ENCODE measurements at places on chromosomes 5 and 9. TPM values are rescaled to one million over a fixed set of nuclear protein-coding genes. Genes with fewer than 3 reads are reported as not detected.
A peak's percentile ranks its signal among the peaks of the same experiment; 100 is the strongest.

DNA sequence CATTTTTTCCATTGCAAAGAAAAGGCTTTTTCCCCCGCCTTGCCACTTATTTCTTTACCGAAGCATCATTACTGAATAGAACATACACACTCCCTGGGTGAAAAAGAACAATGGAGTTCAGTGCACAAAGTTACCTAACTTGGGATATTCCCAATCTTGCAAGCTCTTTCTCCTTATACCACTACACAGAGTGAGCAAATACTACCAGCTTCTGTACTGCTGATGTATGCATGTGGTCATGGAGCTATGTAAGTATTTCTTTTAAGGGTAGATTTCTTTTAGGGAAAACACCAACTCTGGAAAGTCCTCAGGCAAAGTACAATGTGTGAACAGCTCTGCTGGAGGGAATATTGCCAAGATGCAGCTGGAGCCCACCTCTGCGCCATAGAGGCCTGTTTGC, 81.1 kb downstream of the AOPEP start:
- no peak for DNase-seq
- H3K4me3 ChIP-seq, result no peak overlapping the region
- peaks cover 10% of the 10 kb centered on the region for H3K36me3 ChIP-seq
- H3K4me1 ChIP-seq, result peaks cover 74% of the 10 kb centered on the region
- no peak overlapping the region for H3K27ac ChIP-seq
- H3K27me3 ChIP-seq, result no peaks in the 10 kb centered on the region

- H3K27ac ChIP-seq, result no peak overlapping the region
- H3K4me1 ChIP-seq, result peaks cover 43% of the 10 kb centered on the region
- no peak for DNase-seq
- H3K27me3 ChIP-seq, result no peaks in the 10 kb centered on the region
Measured at GRCh38 chr5:96335873-96336272, 97.2 kb downstream of the PCSK1 start.

DNA sequence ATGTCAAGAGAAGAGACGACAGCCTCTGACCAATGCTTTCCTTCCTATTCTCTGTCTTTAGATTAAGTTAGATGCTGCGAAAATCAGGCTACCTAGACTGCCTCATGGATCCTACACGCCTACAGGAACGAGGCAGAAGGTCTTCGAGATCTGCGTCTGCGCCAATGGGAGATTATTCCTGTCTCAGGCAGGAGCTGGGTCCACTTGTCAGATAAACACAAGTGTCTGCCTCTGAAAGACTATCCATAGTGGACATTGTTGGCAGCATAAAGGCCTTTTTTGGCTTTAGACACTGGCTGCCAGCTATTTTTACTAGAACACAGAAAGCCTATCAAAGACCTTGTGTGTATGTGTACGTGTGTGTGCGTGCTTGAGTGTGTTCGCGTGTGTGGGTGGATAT, 90.9 kb upstream of the PPP1R2B start:
- no peak overlapping the region for H3K4me3 ChIP-seq
- H3K4me1 ChIP-seq, result peaks cover 2% of the 10 kb centered on the region
- H3K27ac ChIP-seq, result no peak overlapping the region
- DNase-seq, result no peak
- H3K36me3 ChIP-seq, result no peaks in the 10 kb centered on the region

GRCh38 chr5:151067632-151068432, 13.0 kb downstream of the TNIP1 start:
- H3K4me3 ChIP-seq, result no peak overlapping the region
- H3K27ac ChIP-seq, result peak overlapping the region; percentile 53
- peaks cover 2% of the 10 kb centered on the region for H3K36me3 ChIP-seq
- no peaks in the 10 kb centered on the region for H3K27me3 ChIP-seq

The FAM200C gene
- total RNA-seq, result 4.3 TPM

The PAEP gene
- not detected for total RNA-seq

DNA sequence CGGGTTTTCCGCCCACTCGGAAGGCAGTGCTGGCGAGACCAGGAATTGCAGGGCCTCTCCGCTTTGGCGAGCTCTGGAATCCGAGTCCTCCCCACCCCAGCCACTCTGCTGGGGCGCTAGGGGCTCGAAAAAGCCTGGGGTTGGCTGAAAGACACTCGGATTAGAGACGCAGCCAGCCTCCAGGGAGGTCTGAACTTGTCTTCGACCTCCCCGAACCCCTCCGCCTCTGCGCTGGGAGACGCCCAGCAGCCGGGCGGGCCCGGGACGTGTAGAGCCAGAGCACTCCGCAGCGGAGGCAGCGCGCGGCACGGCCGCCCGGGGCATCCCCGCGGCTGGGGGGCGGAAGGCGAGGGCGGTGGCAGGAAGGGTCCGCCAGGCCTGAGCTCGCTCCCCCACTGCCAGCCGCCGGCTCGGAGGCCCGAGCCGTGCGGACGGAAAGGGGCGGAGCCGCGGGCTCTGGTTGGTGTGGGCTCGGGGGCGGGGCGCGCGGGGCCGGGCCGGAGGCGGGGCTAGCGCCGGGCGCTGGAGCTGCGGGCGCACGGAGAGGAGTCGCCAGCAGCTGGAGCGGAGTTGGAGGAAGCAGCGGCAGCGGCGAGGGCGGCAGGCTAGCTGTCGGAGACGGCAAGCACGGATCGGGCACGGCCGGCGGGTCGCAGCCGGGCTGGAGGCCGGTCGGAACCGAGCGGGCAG, at the start of gene PIK3R1:
Gene PIK3R1, plus strand, starts transcription at position 549 of the 690 bp plus-strand sequence. CDS start 10,920 bp downstream, outside the sequence.
- peak within 1 kb of the TSS; percentile 83 for H3K4me3 ChIP-seq
- H3K36me3 ChIP-seq, result no peaks in the 10 kb centered on the region
- no peaks in the 10 kb centered on the region for H3K27me3 ChIP-seq
- H3K4me1 ChIP-seq, result peaks cover 34% of the 10 kb centered on the region
- peak within 1 kb of the TSS; percentile 94 for H3K27ac ChIP-seq
- DNase-seq, result peak; percentile 99

The ASPN gene
- 129 TPM for total RNA-seq

The PPP2R2B gene
- total RNA-seq, result not detected

DNA sequence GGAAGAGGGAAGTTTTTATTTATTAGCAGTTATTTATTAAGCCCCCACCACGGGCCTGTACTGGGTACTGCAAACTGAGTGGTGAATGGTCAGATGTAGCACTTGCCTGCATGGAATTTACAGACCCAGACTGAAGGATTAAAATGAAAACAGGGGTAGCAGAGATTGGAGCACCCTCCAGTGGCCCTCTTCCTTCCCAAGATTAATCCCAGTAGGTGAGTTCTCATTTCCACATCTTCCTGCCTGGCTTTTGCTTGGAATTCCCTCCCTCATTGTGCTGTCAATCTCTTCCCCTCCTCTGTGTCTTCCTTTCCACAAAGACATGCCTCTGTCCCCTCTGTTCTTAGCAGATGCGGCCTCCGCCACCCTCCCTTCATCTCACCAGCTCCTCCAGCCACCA, 39.2 kb downstream of the MVB12B start:
- no peaks in the 10 kb centered on the region for H3K27me3 ChIP-seq
- peaks cover 3% of the 10 kb centered on the region for H3K4me1 ChIP-seq
- H3K4me3 ChIP-seq, result no peak overlapping the region
- H3K36me3 ChIP-seq, result peaks cover 28% of the 10 kb centered on the region
- H3K27ac ChIP-seq, result no peak overlapping the region

The FCHO2 gene
- total RNA-seq, result 41.5 TPM

The ENHO gene
- total RNA-seq, result 1.0 TPM

The OGN gene
- total RNA-seq, result 3.9 TPM

GRCh38 chr5:36611520-36612274, 5.3 kb downstream of the SLC1A3 start:
- DNase-seq, result no peak
- no peak overlapping the region for H3K4me3 ChIP-seq
- H3K4me1 ChIP-seq, result peaks cover 23% of the 10 kb centered on the region
- H3K27me3 ChIP-seq, result peaks cover 32% of the 10 kb centered on the region
- peaks cover 17% of the 10 kb centered on the region for H3K36me3 ChIP-seq

GRCh38 chr5:113607361-113607760, 93.9 kb downstream of the YTHDC2 start:
- H3K4me3 ChIP-seq, result no peak overlapping the region
- H3K27me3 ChIP-seq, result peaks cover 25% of the 10 kb centered on the region
- H3K4me1 ChIP-seq, result peaks cover 2% of the 10 kb centered on the region
- no peak overlapping the region for H3K27ac ChIP-seq

GRCh38 chr9:125990793-125991220, 243.6 kb downstream of the PBX3 start:
- no peak overlapping the region for H3K27ac ChIP-seq
- H3K27me3 ChIP-seq, result peaks cover 6% of the 10 kb centered on the region
- peaks cover 6% of the 10 kb centered on the region for H3K4me1 ChIP-seq
- peak; percentile 71 for DNase-seq
- no peaks in the 10 kb centered on the region for H3K36me3 ChIP-seq

DNA sequence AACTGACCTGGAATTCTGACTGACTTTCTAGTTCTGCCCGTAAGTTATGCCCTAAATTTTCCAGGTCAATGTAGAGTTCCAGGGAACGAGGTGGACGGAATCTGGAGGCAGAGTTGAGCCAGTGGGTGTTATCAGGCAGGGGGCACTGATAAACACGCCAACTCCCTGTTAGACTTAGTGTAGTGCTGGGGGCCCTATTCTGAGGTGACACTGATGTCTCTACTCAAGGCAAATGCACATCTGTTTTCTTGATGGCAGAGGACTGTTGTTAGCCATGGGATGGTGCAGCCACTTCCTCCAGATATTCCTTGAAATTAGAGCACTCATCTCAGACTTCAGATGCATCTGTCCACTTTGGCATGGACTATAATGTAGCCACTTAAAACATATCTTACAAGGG, 83.5 kb downstream of the C9orf152 start:
- no peaks in the 10 kb centered on the region for H3K36me3 ChIP-seq
- H3K4me3 ChIP-seq, result peak overlapping the region; percentile 10
- peak overlapping the region; percentile 99 for H3K27ac ChIP-seq
- H3K27me3 ChIP-seq, result no peaks in the 10 kb centered on the region

DNA sequence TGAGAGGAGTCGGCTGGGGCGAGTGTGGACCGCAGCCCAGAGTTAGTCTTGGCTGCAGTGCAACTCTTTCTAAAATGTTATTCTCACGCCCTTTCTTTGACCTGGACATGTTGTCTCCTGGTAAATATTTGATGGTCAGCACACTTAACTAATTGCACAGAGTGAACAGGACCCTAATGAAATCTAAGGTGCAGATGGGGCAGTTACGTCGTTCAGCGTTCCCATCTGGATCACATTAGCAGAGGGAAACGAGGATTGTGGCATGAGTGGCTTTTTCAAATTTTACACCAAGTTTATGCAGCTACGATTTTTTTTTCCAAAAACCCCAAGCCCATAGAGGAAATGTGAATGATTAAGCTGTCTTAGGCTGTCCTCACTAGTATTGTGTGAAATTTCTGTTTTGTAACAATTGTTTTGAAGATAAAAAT, 483 bp downstream of the C9orf85 start:
- peak overlapping the region; percentile 98 for H3K27ac ChIP-seq
- no peaks in the 10 kb centered on the region for H3K27me3 ChIP-seq
- H3K4me1 ChIP-seq, result peaks cover 42% of the 10 kb centered on the region
- H3K4me3 ChIP-seq, result peak overlapping the region; percentile 97

DNA sequence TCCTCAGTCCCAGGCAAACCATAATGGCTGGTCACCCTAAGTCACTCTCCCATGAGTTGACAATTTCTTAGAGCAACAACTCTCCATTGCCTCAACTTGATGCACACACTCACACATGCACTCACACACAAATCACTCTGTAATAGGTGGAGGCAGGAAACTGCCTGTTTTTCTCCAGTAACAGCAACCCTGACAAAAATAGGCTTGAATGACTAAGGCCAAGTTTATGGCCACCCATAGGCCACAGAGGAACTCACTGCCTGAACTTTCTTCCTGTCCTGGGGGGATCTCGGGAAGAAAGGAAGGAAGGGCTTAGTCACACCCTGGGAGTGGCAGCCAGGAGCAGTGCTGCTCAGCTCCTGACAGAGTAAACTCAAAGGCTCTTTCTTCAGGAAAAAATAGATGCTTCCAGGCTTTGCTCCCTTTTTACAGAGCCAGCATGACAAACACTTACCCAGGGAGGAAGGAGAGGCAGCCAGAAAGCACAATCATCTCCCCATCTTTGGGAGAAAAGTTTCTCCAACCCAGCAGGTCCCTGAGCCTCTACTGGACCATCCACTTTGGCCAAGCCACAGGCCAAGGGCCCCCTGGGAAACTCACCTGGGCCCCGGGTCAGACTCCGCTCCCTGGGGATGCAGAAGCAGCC, 368 bp downstream of the SH3TC2 start:
- H3K4me3 ChIP-seq, result no peak overlapping the region
- H3K4me1 ChIP-seq, result peaks cover 25% of the 10 kb centered on the region
- peak overlapping the region; percentile 88 for H3K27ac ChIP-seq

The PCA3 gene
- not detected for total RNA-seq

GRCh38 chr5:82855893-82856550, 221.2 kb downstream of the TMEM167A start:
- no peak overlapping the region for H3K27ac ChIP-seq
- H3K27me3 ChIP-seq, result peaks cover 6% of the 10 kb centered on the region
- no peak for DNase-seq
- H3K4me1 ChIP-seq, result no peaks in the 10 kb centered on the region

The DNAH5 gene
- 0.37 TPM for total RNA-seq

DNA sequence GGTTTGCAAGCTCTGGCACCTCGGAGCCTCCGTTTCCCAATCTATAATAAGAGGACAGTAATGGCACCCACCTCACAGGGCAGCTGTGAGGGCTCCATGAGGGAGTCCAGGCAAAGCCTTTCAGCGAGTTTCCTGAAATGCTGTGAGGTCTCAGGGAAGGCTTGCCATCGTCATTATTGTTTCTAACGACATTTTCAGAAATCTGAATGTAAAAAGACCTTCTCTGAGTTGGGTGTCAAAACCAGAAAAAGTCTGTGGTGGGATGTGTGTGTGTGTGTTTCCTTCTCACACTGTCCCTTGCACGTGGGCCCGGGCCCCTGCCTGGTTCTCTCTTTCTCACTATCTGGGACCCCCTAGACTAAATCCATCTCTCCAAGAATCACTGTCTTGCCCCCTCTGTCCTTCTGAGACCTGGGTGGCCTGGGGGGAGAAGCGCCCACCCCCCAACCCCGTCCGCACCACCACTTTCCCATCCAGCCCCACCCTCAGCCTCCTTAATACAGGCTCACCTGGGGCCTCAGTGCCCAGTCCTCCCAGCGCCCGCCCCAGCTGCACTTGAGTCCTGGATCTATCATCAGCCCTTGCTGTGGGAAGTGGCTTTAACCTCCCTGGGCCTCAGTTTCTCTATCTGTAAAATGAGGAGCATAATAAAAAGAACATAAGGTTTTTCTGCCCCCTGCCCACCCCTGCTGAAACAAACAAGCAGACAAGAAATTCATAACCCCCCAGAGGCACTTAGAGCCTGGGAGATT, 180.3 kb downstream of the C9orf50 start:
- peaks cover 13% of the 10 kb centered on the region for H3K4me1 ChIP-seq
- no peak overlapping the region for H3K4me3 ChIP-seq
- DNase-seq, result no peak
- peaks cover 9% of the 10 kb centered on the region for H3K27me3 ChIP-seq

DNA sequence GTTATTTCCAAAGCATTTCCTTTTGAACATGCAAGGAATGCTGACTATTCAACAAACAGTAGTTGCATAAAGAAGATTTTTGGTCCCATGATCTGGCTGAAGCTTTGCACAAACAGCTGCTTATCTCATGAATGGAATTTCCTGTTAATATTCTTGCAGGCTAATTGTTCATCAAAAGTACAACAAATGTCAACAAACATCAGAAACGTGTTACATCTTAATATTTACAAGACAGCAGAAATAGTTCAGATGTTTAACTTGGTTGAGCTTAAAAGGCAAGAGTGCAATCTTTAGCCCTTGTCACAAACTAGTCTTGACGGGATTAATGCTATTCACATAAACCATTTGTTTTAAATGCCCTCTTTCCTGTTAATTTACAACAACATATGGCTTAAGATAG, 47.9 kb upstream of the BASP1 start:
- H3K27ac ChIP-seq, result no peak overlapping the region
- H3K36me3 ChIP-seq, result no peaks in the 10 kb centered on the region
- H3K27me3 ChIP-seq, result no peaks in the 10 kb centered on the region
- DNase-seq, result no peak
- H3K4me1 ChIP-seq, result peaks cover 25% of the 10 kb centered on the region

GRCh38 chr5:112742424-112742823, 4.7 kb downstream of the APC start:
- no peak overlapping the region for H3K27ac ChIP-seq
- peaks cover 15% of the 10 kb centered on the region for H3K4me1 ChIP-seq
- peaks cover 7% of the 10 kb centered on the region for H3K36me3 ChIP-seq
- no peak for DNase-seq
